ENCODE measurements at places on chromosomes 4 and X. TPM values are rescaled to one million over a fixed set of nuclear protein-coding genes. Genes with fewer than 3 reads are reported as not detected.

DNA sequence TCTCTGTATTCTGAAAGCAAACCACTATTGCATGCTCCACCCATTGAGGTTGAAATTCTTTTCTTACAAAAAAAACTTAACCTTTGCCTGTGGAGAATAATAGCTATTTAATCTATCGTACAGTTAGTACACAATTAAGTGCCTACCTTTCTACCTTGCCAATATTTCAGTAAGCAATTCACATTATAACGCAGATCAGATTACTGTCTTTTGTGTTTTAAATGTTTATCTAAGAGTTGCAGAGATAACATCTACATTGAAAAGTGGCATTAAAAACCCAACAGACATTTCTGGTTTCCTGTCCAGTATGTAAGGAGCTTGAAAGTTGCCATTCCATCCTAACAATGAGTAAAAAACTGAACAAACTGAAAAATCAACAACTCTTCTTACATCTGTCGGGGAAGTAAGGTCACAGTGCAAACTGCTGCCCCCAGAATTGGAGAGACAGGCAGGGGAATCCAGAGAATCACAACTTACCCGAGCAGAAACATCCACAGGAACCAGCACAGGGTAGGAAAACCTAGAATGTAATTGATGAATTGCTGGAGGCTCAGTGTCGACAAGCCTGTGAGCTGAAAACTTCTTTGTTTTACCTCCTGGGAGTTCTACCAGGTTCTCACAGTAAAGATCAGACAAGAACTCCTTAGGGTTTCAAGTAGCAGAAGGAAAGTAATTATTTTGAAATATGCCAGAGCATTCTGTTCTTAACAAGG is 27.3 kb upstream of the ACSL4 start:
- peak; percentile 54 for DNase-seq

- DNase-seq, result peak; percentile 30
Measured at GRCh38 chr4:163107754-163108153, 58.9 kb downstream of the NAF1 start.

GRCh38 chrX:108419401-108419800 is 18.8 kb downstream of the COL4A6 start:
- DNase-seq, result no peak

DNA sequence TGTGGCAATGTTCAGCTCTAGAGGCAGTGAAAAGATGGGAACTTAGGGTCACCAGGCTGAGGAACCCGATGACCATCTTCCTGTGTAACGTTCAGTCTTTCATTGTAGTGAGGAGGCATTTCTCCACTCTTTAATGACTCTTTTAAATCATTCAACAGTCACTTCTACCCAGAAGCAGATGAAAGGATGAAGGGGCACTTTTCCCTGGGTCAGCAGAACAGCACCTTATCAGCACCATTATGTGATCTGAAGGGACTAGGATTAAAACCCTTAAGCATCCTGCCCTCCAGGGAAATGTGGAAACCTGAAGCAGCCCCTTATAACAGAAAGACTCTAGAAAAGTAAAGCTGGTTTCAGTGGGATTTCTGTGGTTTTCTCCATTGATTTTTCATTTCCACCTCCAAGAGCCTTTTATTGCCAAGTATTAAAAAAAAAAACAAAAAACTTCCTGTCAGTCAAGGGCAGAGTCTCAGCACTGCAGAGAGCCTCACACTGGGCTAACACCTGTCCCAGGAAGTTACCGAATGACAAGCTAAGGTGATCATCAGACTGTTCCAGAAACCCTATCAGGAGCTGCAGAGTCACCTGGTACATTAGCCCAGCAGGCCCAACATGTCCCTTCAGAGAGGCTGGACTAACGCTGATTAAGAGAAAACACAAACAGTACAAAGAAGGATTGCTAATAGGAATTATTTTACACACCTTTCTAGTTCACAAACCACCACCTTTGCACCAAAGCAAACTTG is 185.9 kb downstream of the SHROOM3 start:
- no peak for DNase-seq

DNA sequence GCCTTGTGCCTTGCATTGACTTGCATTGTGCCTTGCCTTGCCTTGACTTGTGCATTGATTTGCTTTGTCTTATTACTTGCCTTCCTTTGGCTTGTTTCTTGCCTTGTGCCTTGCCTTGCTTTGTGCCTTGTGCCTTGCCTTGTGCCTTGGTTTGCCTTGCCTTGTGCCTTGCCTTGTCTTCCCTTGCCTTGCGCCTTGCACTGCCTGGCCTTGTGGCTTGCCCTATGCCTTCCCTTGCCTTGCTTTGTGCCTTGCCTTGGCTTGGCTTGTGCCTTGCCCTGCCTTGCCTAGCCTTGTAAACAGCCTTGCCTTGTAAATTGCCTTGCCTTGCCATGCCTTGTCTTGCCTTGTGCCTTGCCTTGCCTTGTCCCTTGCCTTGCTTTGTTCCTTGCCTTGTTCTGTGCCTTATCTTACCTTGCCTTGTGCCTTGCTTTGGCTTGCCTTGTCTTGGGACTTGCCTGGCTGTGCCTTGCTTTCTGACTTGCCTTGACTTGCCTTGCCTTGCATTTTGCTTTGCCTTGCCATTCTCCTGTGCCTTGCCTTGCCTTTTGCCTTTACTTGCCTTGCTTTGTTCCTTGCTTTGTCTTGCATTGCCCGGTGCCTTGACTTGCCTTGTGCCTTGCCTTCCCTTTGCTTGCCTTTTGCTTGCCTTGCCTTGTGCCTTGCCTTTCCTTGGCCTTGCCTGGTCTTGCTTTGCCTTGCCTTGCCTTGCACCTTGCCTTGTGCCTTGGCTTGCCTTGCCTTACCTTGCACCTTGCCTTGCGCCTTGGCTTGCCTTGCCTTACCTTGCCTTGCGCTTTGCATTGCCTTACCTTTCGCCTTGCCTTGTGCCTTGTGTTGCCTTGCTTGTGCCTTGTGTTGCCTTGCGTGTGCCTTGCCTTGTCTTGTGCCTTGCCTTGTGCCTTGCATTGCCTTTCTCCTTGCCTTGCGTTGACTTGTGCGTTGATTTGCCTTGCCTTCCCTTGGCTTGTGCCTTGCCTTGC is 97.5 kb downstream of the TAB3 start:
- DNase-seq, result no peak

DNA sequence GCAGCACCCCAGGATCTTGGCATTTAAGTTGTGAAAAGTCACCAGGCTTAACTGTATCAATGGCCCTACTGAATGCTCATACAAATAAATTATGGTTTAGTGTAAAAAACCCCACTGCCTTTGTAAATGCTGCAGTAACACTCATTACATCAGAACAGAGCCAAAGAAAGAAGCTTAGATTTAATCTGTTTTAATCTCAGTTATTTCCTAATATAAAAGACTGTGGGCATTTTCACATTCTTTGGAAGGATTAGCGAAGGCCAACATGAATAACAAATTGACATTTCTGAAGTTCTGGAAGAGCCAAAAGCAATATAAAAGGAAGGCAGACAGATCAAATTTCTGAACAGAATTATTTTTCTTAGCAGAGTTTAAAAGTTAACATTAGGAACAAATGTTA is 140.0 kb upstream of the HCCS start:
- DNase-seq, result no peak

- peak; percentile 56 for DNase-seq
Measured at GRCh38 chrX:148049441-148049840, 68.3 kb downstream of the FMR1NB start.

GRCh38 chr4:35772291-35772690 is 472.0 kb downstream of the ARAP2 start:
- DNase-seq, result peak; percentile 73

GRCh38 chr4:185209031-185209851 is at the start of gene SNX25:
SNX25 (plus strand) TSS chr4:185209598; CDS start chr4:185209827, 229 bp downstream.
- peak; percentile 80 for DNase-seq

- DNase-seq, result peak; percentile 58
Measured at GRCh38 chr4:82905205-82905604, 4.7 kb downstream of the THAP9 start.

- DNase-seq, result no peak
Measured at GRCh38 chr4:17515445-17516407, 761 bp downstream of the CLRN2 start.

GRCh38 chr4:153684971-153685371 is 891 bp downstream of the TLR2 start:
- no peak for DNase-seq

GRCh38 chrX:41921492-41922430 is 1.6 kb downstream of the CASK start:
- DNase-seq, result peak; percentile 32

GRCh38 chrX:22585831-22586230 is 313.1 kb downstream of the CBLL2 start:
- no peak for DNase-seq

- no peak for DNase-seq
Measured at GRCh38 chr4:129420637-129421036, 324.7 kb downstream of the C4orf33 start.

GRCh38 chrX:116409219-116409618 is 27.2 kb upstream of the SLC6A14 start:
- DNase-seq, result no peak

DNA sequence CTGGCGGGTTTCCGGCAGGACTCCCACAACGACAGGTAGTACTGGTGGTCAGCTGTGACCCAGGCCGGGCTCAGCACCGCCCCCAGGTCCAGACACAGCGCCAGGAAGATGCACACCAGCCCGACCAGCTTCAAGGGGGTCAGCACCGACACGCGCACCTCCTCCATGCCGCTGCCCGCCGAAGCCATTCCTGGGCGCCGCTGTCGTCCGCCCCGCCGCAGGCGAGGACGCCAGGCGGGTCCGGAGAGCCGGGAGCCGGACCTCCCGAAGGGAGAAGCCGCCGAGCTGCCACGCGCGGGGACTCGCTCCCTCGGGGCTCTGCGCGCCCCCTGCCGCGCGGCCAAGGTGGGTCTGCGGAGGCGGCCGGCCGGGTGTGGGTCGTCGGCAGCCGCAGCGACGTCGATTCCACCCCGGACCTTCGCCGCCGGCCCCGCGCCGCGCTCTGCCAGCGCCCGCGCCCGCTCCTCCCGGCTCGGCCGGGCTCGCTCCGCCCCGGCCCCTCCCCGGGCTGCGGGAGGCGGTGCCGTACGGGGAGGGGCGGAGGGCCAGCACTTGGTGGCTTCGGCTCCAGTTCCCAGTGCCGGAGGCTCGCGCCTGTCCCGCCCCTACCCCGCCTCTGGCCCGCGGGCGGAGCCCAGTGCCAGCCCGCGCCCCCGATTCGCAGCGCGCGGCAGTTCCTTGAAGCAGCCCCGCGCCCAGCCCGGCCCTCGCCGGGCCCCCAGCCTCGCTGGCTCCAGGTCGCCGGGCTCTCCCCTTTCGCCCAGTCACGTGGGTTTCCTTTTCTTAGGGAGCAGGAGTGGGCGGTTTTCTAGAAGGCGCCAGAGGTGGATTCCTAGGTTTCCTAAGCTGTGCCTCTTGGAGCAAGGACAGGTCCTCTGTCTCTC is at the start of gene TMEM47:
Gene TMEM47 (minus strand): TSS at position 444 of the 884 bp plus-strand sequence. CDS start 256 bp downstream, at position 188.
- peak; percentile 73 for DNase-seq

- no peak for DNase-seq
Measured at GRCh38 chr4:151687021-151687640, 73.7 kb downstream of the GATB start.

GRCh38 chrX:45479835-45480422 is 279.3 kb upstream of the DIPK2B start:
- DNase-seq, result peak; percentile 96

- no peak for DNase-seq
Measured at GRCh38 chr4:62156205-62156604, 956.1 kb downstream of the ADGRL3 start.

DNA sequence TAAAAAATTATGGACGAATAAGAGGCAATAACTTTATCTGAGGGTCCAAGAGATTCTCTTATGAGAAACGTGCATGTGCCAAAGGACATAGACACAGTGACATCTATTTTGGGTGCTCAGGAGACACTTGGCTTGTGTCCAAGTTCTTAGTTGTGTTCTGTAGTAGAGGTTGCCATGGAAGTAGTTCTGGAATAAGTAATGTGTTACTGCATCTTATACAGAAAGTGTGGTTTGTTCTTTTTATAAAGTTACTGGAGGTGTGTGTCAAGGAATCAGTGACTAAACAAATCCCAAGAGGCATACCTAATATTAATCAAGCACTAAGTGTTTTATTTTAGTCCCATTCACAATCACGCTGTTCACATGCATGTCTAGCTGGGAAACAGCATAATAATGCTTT is 305.7 kb downstream of the ARHGAP24 start:
- DNase-seq, result no peak

- DNase-seq, result peak; percentile 42
Measured at GRCh38 chr4:158282252-158282651, 72.0 kb downstream of the TMEM144 start.

- DNase-seq, result no peak
Measured at GRCh38 chr4:6598641-6599040, 23.7 kb downstream of the MAN2B2 start.

GRCh38 chr4:112290341-112290740 is 4.6 kb upstream of the TIFA start:
- DNase-seq, result no peak

GRCh38 chr4:149896432-149896831 is 80.8 kb upstream of the IQCM start:
- peak; percentile 55 for DNase-seq

- peak; percentile 57 for DNase-seq
Measured at GRCh38 chr4:156998500-156999174, 27.0 kb upstream of the PDGFC start.

DNA sequence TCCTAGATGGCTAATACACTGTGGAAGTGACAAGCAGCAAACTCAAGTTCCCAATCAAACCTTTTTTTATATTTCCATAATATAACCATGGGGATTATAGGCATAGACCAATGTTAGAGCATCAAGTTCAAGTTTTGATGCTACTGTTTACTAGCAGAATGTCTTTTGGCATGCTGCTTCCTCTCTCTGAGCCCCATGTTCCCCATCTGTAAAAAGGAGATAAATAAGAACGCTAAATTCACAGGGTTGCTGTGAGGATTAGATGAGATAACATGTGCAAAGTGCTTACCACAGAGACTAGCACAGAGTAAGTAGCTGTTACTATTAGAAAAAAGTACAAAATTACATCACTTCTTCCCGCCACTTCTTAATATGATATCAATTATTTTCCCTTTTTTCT is 18.0 kb downstream of the MBNL3 start:
- DNase-seq, result no peak

DRD5 gene
- not detected for total RNA-seq

RTL3 gene
- total RNA-seq, result not detected

ATP2B3 gene
- total RNA-seq, result not detected

SPACA5 gene
- not detected for total RNA-seq

IL13RA1 gene
- total RNA-seq, result 33.5 TPM

ITIH6 gene
- total RNA-seq, result not detected

MCUB gene
- 21.7 TPM for total RNA-seq

ELF4 gene
- 23.8 TPM for total RNA-seq

GLRB gene
- 4.1 TPM for total RNA-seq

BTC gene
- 12.8 TPM for total RNA-seq

NLGN4X gene
- not detected for total RNA-seq

SASH3 gene
- total RNA-seq, result not detected

LNX1 gene
- 2.8 TPM for total RNA-seq

NRK gene
- 0.73 TPM for total RNA-seq

CENPI gene
- 34.7 TPM for total RNA-seq

SMR3B gene
- not detected for total RNA-seq

FAM9B gene
- total RNA-seq, result 0.07 TPM

MMAA gene
- total RNA-seq, result 5.3 TPM

IL21 gene
- not detected for total RNA-seq

REPS2 gene
- total RNA-seq, result 6.3 TPM

APBB2 gene
- total RNA-seq, result 26.7 TPM

YY2 gene
- 2.3 TPM for total RNA-seq

All from PC-3 (cell line).